ENCODE measurements at places on chromosomes 7 and 10.

DNA sequence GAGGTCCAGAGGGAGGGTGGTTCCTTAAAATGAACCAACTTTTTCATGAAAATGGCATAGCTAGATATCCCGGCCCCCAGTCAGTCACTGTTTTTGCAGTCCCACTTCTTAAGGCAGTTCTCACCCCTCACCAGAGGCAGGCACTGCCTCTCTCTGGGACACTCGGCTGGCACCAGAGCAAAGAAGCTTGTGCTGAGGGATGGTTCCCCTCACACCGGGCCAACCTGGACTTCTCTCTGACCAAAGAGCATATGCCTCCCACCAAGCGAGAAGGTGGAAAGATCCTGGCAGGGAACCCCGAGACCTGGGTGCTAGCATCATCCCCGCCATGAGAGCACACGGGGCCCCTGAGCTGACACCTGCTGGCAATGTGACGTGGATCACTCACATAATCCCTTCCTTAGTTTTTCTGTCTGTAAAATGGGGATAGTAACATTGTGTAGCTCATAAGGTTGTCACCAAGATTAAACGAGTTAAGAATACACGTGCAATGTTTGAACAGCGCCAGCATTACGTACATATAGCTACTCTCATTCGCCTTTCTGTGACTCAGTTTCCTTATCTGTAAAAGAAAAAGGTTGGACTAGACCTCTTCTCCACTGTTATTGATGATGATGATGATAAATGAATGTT lies 88.5 kb downstream of the PARP12 start:
- no peak for DNase-seq

GRCh38 chr7:128407751-128408708 lies 1.8 kb downstream of the IMPDH1 start:
- no peak for DNase-seq

GRCh38 chr7:24723178-24723530 lies 34.1 kb downstream of the GSDME start:
- DNase-seq, result no peak

DNA sequence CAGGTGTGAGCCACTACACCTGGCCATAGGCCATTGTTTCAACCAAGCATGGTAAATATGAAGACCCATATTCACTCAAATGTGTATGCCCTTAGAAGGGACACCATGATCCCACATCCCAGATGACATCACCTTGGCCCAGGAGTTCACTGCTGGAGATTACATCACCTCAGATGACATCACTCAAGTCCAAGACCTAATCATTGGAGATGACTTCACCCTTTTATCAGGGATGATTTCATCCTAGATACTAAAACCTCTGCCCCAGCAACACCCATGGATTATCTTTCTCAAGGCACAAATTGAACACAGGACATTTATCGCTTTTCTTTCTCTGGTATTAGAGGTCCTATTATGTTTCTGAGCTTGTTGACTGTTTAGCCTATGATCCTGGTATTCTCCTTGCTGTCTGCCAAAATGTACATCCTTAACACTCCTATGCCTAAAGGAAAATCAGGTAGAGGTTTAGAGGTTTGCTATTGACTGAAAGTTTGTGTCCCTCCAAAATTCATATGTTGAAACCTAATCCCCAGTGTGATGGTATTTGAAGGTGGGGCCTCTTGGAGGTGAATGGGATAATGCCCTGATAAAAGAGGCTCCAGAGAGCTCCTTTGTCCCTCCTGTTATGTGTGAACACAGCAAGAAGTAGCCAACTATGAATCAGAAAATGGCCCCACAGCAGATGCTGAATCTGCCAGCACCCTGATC lies 9.8 kb upstream of the CYP2C18 start:
- peak; percentile 13 for DNase-seq

DNA sequence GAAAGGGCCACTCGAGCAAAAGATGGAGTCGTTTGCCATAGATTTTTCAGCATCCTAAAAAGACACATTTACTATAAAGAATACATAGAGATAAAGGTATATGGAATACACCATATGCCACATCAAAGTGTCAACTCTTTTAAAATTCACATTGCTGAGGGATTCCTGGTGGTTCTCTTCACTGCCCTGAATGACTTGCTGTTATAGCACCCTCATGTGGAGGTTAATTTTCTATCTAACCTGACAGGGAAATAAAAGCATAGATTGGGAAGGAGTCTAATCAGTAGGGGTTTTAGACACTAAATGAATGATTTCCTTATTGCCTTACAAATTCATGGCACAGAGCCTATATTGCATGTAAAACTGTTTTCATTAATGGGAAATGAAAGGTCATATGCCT lies 25.9 kb downstream of the DNAH11 start:
- no peak for DNase-seq

DNA sequence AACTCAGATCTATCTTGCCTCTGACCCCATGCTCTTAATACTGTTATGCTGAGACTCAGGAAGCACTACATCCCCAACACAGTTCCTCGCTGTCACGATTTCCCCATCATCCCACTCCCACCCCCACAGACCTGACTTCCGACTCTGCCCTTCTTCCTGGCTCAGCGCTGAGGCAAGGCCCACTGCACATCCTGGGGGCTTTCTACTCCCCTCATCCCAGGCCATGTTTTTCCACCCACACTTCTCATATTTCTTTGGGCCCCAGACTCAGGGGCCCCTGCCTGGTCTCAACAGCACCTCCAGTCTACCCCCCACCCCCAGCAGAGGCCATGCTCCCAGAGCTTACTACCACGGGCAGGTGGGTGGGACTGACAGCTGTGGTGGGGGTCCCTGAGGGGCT lies 7.7 kb upstream of the NDST2 start:
- DNase-seq, result no peak

DNA sequence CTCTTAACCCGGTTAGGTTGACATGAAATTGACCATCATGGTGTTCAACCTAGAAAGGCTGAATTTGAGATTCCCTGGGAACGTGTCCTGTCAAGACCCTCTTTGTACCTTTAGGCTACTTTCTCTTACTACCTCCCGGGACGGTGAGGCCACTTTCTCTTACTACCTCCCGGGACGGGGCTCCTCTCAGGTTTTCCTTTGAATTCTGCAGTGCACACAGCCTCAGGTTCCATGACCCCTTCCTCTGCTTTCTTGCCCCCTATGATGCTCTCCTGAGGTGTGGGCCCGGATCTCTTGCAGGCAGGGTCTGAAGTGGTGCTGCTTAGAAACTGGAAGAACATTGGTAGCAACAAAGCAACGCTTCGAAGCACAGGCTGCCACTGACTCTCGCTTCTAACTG lies 155.3 kb downstream of the CAMK1D start:
- no peak for DNase-seq

DNA sequence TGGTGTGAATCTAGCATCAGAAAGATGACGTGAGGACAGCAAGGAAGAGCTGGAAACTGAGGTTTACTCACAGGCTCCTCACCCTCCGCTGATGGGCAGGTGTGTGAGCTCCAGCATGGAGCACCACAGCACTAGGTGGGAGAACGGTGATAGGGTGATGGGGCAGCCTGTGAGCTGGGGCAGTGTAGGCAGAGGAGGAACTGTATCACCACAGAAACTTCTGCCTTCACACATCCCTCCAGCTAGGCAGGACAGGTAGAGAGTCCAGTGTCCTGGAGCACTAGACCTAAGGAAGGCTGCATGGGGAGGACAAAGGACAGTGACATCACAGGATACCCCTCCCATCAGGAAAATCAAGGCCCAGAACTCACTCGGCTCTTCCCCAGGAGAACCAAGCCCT lies 241.8 kb upstream of the PRSS58 start:
- no peak for DNase-seq

DNA sequence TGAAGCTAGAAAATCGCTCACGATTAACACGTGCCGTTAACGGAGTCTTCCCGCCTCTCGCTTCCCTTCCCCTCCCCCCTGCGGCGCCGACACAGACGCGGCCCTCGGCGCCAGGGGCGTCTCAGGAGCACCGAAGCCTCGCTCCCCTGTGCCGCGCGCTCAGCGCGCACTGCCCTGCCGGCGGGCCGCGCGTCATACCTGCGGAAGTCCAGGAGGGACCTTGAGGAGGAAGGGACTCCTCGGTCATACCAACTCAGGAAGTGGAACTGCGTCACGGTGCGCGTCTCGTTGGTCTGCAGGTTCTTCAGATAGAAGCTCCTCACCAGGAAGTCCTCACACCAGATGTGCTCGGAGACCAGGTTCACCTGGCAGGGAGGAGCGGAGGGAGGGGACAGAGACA lies 239.6 kb downstream of the DNAJB6 start:
- DNase-seq, result no peak

- no peak for DNase-seq
Measured at GRCh38 chr7:3683546-3684539, 382.8 kb downstream of the SDK1 start.

GRCh38 chr10:125549653-125550052 lies 133.3 kb downstream of the TEX36 start:
- no peak for DNase-seq

GRCh38 chr7:15628876-15629275 lies 57.6 kb downstream of the MEOX2 start:
- peak; percentile 38 for DNase-seq

DNA sequence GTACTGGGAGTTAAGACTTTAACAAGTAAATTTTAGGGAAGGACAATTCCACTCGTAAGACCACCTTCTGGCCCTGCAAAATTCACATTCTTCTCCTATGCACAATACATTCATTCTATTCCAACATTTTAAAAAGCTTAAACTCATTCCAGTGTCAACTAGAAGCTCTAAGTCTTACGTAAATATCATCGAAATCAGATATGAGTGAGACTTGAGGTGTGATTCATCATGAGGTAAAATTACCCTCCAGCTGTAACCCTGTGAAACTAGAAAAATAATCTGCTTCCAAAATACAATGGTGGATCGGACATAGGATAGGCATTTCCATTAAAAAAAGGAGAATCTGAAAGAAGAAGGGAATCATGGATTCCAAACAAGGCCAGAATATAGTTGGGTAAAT lies 370.3 kb downstream of the CDC14C start:
- no peak for DNase-seq

DNA sequence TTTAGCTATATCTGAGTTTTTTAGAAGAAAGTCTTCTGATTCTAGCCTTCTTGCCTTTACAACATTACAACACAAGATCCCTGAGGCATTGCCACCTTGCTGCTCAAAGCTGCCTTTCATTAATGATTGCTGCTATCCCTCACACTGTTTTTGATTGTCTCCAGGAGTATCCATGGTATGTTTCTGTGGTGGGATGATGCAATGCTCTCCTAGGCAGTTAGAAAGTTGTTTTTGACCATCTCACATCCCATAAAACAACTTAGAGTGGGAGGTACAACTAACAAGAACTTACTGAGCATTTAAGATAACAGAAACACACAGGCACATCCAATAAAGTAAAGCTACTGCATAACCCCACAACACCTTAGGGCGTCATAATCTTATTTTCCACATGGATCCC lies 1156.0 kb upstream of the LRRTM3 start:
- DNase-seq, result peak; percentile 94

DNA sequence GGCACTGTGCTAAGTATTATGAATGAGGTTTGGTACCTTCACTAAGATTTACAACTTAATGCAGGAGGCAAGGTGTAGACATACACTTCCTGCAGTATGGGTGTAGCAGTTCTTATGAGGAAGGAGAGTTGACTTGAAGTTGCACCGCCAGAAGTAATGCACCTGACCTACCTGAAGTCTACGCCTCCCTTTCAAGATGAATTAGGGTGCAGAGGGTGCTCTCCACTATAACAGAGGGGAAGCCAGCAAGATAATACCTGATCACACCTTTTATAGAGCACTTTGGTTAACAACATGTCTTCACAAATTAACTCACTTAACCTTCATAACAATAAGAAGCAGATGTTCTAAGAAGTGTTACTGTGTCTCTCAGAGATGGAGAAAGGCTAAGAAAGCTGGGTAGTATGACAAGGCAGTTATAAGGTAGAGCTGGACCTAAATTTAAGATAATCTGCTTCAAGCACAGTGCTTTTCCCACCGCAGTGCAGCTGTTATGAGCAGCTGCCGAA lies 552 bp upstream of the RAB18 start:
- no peak for DNase-seq

GRCh38 chr7:98257701-98258100 lies 5.7 kb upstream of the TECPR1 start:
- DNase-seq, result no peak

DNA sequence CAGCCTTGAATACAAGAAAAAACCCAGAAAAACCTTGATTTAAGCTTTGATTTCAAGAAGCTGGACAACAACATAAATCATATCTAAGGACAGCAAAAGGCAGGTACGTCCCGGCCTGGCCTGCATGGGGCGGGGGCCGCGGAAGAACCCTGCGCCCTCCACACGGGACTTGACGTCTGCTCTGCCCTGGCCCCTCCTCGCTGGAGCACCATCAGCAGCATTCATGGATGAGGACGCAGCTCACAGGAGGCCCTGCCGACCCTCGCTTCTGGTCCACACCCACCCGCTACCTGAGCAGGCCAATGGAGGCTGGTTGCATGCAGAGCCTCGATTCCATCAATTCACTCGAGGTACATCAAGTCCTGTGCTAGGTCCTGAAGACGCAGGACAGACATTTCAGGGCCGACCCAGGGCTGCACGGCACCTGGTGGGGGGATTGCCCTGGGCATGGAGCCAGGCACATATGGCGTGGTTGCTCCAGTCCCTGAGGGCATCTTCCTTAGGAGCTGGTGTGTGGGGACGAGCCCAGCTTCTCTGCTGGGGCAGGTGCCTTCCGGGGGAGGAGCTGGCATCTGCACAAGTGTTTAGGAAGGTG lies 63.1 kb upstream of the NKX6-2 start:
- DNase-seq, result no peak

DNA sequence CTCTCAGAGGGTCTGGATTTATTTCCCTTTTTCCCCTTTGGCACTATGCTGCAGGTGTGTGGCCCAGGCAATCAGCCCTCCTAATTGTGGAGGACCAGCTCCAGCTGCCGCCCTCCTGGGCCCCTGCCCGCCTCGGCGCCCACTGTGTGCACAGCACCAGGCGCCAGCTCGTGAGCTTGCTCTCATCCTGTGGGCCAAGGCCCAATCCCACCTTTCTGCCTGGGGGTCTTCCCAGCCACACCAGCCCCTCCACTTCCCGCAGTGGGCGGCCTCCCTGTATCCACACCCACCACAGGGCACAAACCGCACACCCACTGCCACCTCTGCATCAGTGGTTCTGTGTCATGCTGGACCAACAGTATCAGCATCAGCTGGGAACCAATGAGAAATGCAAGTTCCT lies 25.5 kb upstream of the SLIT1 start:
- no peak for DNase-seq

- no peak for DNase-seq
Measured at GRCh38 chr10:4399556-4399955, 426.5 kb upstream of the AKR1E2 start.

GRCh38 chr10:79274279-79275104 lies 72.8 kb upstream of the PPIF start:
- DNase-seq, result no peak

DNA sequence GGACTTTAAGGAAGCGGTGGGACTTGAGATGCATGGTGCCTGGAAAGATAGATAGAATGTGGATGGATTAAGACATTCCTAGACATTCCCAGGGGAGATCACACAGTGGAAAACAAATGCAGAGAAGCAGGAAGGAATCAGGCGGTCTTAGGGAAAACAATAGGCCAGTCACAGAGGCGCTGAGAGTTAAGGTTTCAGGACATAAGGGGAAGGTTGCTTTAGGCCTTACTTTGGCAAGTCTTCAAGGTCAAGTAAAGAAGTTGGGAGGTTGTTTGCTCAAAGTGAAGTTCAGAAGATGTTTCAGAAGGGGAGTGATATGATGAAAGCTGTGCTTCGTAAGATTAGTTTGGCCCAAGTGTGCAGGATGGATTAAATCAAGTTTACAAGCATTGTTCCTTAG lies 109.4 kb downstream of the SUGCT start:
- DNase-seq, result no peak

Data from epithelial cell of proximal tubule (primary cell).